ENCODE measurements at places on chromosomes 7 and 10.

DNA sequence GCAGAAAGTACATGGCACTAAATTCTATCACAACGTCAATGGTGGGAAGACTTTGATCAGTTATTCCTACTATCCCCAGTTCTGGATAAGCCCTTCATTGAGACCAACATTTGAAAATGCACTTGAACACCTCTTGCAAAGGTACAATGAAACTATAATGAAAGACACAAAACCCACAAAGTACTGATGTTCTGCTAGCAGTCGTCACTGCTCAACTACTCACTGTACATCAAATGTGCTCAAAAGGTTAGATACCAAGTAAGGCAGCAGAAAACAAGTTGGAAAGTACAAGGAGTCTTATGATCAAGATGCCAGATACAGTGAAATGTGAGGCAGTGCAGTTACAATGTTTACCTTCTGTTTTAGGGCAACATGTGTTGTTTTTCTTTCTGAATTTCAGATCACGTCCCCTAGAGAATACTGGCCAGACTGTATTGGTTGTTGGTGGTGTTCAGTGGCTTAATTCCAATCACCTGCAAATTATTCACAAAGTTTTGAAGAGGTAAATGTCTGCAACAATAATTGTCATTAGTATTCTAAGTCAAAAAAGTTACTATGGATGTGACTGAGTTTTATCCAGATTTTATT, 62.4 kb upstream of the WNT16 start:
- DNase-seq: no peak

DNA sequence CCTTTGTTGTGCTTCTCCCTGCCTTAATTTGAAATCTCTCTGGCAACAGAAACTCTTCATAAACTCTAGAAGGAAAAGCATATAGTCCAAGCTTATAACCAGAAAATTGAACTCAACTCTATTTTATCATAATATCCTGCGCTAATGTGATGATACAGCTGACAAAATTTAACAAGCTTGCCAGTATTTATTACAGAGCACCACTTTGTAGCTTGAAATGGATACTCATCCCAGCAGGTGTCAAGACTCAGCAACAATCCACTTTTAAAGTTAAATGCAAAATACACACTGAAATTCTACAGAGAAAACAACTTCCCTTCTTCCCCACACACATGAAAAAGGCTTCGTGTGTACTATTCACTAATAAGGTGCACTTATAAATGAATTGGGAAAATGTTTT, 228.9 kb downstream of the AGMO start:
- DNase-seq: no peak

DNA sequence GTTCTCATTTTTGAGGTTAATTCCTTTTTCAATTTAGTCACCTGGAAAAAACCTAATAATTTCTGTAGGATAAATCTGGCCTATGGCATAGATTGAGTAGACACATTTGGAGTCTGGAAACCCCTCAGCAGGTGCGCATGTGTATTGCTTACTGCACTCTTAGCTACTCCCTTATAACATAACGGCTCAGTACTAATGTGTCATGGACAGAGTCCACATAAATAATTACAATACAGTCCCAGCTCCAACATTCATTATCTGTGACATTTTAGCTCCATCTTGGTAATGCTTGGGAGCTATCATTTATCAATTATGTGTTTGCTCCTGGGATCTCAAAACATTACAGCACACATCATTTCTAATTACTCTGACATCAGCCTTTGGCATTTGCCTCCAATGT, 33.2 kb downstream of the POM121L12 start:
- no peak for DNase-seq

- no peak for DNase-seq
Observed at GRCh38 chr10:102287538-102287937, 42.2 kb downstream of the GBF1 start.

GRCh38 chr10:74704629-74705357, 121.6 kb upstream of the KAT6B start:
- DNase-seq: no peak

DNA sequence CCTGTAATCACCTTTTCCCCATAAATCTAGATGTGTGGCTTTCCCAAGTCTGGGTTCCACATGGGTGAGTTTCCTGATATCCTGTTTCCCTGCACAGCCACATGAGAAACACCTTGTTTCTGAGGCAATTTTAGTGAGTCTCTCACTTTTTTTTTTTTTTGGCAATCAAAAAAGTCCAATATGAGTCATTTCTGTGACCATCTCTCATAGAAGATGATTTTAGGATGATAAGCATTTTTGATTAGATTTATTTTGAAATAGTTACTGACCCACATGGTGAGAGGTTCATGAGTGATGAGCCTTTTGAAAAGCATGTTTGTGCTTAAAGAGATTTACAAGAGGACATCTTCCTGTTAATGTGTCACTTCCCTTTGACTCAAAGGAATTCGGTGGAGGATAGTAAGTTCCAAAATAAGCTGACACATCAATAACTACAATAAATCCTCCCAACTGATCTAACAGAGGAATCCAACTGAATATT, 464.0 kb downstream of the INHBA start:
- DNase-seq: no peak

DNA sequence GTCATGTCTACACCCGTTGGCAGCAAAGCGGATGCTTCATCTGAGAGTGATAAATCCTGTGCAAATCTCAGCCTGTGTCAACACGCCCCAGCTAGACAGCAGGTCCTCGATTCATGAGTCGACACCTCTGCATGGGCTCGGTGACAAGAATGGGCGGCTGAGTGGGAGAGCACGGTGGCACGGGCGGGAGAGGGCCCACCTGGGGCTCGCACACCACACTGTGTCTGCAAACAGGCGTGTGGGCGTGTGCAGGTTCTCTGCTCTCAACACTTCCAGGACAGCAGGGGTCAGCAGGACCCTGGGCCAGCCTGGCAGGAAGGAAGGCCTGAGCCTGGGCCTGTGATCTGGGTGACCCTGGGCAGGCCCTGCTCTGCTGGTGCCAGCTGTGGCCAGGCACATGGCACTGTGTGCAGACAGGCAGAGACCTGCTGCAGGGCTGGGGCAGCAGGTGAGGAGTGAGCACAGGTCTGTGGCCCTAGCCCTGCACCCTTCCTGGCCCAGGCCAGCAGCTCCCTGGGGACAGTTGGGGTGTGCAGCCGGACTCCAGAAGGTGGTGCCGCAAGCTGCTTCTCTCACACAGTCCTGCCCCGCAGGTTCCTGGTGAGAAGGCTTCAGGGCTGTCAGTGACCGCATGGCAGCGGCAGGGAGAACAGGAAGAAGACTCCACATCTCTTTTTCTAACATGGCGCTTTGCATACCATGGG, 216.4 kb downstream of the ELFN1 start:
- no peak for DNase-seq

DNA sequence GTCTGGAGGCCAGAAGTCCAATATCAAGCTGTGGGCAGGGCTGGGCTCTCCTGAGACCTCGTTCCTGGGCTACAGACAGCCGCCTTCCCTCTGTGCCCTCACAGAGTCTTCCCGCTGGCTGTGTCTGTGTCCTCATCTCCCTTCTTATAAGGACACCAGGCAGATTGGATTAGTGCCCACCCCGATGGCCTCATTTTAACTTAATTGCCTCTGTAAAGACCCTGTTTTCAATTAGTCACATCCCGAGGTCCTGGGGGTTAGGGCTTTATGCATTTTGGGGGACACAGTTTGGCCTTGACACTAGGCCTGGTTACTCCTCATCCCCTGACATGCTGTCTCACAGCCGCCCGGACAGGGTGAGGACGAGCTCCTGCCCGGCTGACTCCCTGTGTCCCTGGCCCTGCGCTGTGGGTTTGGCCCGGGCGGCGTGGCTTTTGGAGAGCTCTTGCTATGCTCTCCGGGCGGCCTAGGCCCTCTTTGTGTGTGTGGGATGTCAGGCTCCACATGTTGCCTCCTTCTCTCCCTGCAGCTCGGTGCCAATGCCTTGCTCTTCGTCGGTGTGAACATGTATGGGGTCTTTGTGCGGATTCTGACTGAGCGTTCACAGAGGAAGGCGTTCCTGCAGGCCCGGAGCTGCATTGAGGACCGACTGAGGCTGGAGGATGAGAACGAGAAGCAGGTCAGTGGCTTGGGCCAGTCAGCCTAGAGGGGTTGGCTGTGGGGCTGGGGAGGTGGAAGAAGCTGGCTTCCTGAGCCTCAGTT, 18.2 kb downstream of the ADCY1 start:
- DNase-seq: peak; percentile 0

DNA sequence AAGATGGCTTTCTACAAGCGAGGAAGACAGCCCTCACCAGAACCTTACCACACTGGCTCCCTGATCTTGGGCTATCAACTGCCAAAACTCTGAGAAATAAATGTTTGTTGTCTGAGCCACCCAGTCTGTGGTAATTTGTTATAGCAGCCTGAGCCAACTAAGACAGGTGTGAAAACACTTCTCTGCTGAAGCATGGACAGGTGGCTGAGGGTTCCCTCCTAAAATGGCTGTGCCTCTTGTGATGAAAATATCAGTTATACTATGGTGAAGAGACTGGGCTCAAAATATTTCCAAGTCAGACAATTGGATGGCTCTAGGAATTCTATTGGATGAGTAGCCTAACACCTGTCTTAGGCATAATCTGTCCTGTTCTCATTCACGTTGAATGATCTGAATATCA, 78.1 kb downstream of the CDK1 start:
- no peak for DNase-seq

DNA sequence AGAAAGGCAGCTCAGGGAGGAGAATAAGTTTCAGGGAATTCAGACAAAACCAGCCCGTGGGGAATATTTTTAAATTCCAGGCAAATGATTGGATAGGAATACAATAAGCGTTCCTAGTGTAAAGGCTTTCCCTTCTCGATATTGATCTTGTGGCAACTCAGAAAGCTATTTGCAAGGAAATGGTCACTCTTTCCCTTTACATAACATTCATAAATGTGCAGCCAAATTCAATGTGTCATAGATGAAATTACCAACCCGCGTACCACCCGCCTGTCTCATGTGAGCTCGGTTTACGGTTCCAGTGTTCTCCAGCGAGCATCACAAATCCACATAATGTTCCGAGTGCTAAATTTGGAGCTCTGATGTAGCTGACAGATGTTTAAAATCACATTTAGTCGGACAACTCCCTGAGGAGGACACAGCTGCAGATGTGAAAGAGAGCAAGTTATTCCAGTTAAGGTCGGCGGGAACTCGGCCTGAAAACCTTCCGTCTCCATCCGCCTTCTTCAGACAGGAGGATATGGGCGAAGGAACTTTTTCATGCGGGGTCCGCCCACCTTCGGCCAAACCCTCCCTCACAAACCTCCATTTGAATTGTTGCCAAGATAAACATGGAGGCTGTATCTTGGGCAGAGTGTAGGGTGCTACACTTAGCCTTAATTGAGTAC, 327.0 kb downstream of the RNLS start:
- no peak for DNase-seq
